ENCODE measurements at places on chromosomes 7 and 10.
A peak's percentile ranks its signal among the peaks of the same experiment; 100 is the strongest.

- peak; percentile 56 for DNase-seq
Observed at GRCh38 chr10:119655566-119656001, 4.4 kb downstream of the BAG3 start.

DNA sequence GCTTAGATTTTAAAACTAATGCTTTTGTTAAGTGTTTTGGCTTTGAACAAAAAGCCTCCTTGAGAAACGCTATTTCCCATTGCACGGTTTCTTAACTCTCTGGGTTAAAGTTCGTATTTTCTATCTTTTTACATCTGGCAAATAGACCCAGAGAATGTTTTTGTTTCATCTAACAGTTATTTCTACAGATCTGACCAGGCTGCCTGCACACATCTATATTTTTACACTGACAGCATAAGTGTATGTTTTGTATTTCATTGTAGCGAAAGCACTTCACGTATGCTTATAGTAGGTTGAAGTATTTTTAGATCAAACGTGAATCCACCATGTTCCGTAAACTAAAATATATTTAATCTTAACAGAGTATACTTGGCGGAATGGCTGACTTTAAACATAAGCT lies 477.3 kb downstream of the SDK1 start:
- DNase-seq = no peak

- DNase-seq = no peak
Observed at GRCh38 chr7:35645691-35646090, 49.2 kb downstream of the HERPUD2 start.

DNA sequence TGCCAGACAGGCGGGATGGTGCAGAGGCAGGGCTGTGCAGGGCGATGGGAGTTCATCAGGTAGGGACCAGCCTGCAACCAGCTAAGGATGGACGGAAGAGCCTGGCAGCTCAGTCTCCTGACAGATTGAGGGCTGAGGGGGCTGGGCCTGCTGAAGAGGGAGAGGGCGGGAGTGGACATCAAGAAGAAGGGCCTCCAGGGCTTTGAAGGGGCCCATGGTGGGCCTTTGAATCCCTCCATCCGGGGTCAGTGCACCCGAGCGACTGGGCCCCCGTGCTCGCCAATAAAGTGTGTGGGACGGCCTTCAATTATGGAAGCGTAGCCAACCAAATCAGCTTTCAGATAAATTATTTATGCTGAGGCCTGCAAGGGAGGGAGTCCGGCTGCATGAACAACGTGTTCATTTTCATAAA lies 431.2 kb downstream of the RPS24 start:
- no peak for DNase-seq

DNA sequence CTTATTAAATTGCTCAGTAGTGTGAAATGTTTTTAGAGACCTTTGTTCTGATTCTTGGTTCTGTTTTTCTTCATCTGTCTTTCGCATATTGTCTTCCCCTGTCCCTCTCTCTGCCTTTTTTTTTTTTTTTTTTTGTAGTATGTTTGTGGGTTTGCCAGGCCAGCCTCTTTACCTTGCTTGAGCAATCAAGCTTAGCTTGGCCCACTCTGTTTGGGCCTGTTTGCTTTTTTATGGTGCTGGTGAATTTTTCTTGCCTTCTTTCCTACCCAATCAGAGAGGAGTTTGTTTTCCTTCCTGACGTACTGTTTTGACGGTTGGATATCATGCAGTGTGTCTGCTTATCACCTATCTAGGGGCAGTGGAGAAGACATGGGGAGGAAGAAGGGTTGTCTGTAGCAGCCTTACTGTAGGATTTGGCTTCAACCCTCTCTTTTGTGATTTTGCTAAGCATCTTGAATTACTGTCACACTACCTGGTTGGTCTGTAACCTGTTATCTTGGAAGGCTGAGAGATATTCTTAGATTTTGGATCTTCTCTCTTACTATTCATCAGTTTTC lies 64.0 kb downstream of the BBS9 start:
- DNase-seq = no peak

DNA sequence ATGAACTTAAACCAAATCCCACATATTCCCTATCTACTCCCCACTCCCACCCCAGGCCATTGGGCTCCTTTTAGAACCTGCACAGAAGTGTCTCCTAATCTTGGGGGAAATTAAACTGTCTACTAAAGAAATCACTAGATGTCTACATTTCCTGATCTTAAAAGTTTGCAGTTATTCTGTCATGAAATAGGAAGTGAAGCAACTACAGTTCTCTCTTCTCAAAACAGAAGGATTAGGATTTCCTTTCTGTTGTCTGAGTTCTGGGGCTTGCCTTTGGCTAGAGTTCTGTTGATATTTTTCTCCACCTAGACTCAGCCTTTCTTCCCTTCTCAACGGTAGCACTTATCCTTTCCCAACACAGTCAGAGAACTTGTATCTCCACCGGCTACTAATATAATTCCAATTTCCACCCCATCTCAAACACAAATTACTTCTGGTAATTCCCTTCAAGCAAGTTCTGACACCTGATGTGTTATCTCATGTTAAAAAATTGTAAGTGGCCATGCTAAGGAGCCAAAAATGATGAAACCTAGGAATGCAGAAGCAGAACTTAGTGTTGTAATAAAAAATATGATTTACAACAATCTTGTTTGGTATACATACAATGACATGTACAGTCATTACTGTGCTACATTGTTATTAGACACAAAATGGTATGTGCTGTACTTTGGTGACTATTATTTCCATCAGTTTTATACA lies 12.1 kb downstream of the OR9A4 start:
- no peak for DNase-seq

DNA sequence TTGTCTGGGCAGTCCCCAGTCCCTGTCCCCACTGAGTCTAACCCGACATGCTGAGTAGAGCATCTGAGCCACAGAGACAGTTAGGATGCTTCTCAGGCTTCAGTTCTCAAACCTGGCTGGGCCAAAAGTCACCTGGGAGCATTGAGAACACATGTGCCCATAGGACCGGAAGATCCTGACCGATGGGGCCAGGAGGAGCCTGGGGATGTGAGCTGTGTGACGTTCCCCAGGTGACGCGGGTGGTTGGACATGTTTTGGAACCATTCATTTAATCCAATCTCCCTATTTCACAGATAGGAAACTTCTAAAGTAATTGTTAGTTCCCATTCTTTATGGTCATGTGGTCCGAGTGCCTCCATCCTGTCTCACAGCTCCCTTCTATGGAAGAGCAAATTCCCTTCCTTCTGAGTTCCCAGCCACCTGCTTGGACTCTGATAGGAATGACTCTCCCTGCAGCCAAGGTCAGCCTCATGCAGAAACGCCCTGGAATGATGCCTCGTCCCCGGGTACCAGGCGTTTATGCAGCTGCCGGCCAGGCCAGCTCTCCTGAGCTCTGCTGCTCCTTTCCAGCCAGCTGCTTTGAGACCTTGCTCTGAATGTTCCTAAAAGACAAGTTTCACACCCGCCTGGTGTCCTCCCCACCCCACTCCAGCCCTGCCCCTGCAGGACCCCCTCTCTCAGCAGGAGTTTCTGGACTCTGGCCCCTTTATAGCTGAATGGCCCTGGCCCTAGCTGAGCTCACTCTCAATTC lies 166.5 kb upstream of the RHEB start:
- no peak for DNase-seq

GRCh38 chr10:112006831-112007230 lies 176.7 kb downstream of the GPAM start:
- DNase-seq = no peak

GRCh38 chr10:108716352-108716751 lies 1207.0 kb downstream of the XPNPEP1 start:
- DNase-seq = no peak

GRCh38 chr7:134126966-134127848 lies at the start of gene LRGUK:
TSS of gene LRGUK (plus strand) at chr7:134127340. CDS start at chr7:134127368, 28 bp downstream.
- DNase-seq = peak; percentile 56

- no peak for DNase-seq
Observed at GRCh38 chr10:31756729-31757110, 171.9 kb downstream of the ARHGAP12 start.

- DNase-seq = no peak
Observed at GRCh38 chr7:22663721-22664120, 63.3 kb upstream of the IL6 start.

DNA sequence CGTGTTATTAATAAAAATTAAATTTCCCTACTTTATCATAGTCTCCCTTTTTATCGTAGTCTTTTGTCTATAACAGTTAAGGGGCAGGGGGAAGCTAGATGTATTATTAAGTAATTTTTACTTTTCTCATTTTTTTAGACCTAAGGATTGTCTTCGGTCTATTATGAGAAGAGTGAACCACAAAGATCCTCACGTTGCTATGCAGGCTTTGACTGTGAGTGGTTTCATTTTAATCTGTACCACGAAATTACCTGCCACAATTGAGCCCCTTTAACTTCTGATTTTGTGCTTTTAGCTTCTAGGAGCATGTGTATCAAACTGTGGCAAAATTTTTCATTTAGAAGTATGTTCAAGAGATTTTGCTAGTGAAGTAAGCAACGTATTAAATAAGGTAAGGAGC lies 40.6 kb downstream of the STAM start:
- DNase-seq = no peak

DNA sequence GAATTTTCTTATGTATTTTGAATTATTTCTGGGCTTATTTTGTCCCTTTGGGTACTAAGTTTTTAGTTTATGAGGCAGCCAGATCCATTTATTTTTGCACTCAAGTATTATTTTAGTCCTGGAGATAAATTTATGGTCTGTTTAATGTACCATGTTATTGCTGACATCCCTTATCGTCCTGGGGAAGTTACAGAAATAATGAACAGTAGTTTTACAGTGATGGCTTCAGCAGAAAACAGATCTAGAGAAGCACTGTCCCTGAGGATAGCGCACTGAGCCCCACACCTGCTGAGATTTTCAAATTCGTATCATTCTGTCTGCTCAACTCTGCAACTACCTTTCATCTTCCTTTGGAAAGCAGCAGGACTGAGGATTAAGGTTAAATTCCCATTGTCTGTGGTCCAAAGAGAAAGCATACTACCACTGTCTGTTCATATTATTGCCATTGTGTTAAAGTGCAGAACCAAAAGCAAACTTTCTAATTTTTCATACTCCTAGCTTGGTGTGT lies 168.3 kb downstream of the SNX13 start:
- DNase-seq = no peak

DNA sequence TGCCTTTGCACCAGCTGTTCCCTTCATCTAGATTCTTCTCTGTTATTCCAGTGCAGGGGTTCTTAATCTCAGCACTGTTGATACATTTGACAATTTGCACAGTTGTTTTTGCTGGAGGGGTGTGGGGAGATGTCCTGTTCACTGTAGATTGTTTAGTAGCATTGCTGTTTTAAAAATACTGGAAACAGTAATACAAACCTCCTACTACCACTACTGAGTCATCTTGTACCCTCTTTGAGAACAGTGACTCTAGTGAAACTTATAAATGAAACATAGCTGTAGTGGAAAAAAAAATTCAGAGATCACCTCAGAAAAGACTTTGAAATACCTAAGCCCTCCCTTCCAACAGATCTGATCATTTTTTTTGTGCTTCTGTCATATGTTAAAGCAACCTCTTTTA lies 154.8 kb upstream of the TMEM196 start:
- no peak for DNase-seq

All from stimulated activated effector memory CD8-positive, alpha-beta T cell treated with anti-CD3 and anti-CD28 coated beads, Interleukin-12 subunit alpha, Interleukin-12 subunit beta, amount 100 ng/mL, for 72 hours (primary cell).